NCI-H82 (cell line): ENCODE measurements at places on chromosomes 2 and 18.

DNA sequence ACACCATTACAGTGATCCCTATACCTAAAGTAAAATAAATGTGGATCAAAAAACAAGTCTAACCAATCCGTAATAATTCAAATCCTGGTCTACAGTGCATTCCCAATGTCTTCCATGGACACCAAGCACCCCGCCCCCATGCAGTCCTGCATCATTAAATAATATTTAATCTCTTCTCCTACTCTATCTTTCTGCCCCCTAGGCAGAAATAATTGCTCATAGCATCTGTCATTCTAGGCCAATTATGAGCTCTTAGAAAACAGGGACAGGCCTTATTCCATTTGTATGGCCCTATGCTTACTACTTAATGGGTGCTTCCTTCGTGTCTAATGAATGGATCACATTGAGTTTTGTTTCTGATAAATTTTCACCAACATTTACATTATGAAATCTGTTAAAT lies 66.4 kb downstream of the PAX3 start:
- peak; percentile 96 for DNase-seq

- DNase-seq: no peak
These were observed 19.3 kb upstream of the CD302 start for GRCh38 chr2:159817283-159817682.

DNA sequence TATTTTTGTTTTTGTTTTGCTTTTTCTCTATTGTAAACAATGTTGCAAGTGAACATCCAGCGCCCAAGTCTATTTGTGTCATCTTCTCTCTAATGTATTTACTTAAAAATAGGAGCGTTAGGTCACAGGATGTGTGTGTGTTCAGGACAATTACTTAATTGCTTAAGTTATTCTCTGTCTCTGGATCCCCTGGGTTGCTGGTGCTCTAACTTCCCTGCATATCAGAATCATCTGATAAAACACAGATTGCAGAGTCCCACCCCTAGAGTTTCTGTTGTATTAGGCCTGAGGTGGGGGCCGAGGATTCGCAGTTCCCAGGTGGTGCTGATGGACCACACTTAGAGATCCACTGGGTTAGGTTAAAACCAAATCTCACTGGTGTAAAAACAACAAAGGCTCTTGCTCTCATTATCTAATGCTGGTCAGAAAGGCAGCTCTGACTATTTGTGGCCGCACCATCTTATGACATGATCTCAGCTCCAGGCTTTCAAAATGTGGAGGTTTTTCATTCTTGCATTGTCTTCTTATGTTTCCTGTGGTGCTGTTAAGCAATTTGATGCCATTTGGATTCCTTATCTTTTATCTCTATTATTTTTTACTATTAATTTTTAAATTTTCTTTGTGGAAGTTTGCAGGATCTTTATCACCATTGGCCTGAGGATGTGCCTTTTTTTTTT lies 87.7 kb downstream of the CLIP4 start:
- no peak for DNase-seq

DNA sequence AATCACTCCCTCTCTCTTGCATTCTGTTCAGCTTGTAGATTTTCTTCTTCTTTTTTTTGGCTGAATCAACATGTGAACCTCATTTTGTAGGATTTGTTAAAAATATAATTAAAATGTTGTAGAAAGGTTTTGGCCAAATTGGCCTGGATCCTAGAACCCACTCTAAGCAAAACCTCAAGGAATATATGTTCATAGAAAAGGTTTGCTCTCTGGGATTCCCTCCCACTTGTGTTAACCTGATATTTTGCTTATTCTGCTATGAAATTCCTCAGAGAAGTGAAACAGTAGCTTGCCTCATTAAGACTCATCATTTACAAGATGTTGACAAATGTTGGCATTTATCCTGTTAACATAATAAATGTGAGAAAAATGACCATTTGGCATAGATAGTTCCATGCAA lies 456.7 kb downstream of the TMEM182 start:
- no peak for DNase-seq

DNA sequence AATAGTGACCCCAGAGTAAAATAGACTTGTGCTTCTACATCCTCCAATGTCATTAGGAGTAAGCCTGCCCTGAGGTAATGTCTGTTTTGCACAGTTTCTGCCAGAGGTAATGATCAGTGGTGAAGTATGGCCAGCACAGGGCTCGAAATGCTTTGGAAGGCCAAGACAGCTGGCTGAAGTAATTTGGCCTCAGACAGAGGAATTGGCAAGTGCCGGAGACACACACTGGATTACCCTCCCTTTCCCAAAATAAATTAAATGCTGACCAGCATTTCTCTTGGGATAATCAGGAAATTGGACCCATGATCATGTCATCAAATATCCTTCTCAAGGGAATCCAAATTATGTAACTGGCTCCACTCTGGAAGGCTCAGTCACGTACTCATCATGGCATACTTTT lies 379.0 kb upstream of the CHST9 start:
- no peak for DNase-seq

GRCh38 chr18:26185267-26185666 lies 41.0 kb upstream of the TAF4B start:
- DNase-seq: peak; percentile 54

DNA sequence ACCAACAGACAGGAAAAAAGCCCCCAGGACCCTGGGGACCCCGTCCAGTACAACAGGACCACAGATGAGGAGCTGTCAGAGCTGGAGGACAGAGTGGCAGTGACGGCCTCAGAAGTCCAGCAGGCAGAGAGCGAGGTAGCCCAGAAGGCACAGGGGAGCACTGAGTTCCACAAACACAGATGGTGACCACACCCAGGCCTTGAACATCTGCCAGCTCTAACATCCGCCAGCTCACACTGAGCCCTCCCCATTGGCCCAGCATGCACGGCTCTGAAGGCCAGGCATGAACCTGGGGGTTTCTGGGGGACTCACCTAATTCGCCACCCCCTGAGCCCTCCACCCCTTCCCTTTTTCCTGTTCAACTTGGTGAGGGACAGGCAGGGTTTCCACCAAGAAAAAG lies 25.6 kb upstream of the PRLH start:
- peak; percentile 20 for DNase-seq

DNA sequence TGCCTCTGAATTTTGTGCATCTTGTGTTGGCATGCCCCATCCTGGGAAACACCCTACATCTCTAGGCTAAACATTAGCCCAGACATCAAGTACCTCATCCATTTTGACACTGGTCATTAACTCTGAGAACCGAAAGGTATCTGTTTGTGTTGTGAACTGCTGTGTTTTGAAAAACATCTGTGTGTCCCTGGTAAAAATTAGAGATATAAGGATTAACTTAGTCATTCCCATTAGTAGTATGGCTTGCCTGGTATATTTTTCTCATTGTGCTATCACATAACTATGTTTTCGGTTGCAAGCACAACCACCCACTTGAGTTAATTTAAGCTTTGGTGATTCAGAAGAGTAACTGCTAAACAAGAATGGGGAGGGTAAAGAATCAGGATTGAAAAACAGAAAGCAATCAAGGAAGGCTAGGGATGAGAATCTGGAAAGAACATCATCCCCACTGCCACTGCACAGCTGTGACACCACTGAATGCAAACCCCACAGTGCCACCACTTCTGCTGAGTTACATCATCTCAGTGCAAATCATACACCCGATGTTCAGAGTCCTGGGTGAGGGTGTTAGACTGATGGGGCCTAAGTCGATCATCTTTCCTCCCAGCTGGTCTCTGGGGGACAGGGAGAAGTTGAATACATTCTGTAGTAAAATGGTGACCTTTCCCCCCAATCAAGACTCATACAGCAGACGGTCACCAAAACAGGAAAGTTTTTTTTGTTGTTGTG lies 234.0 kb downstream of the EPHA4 start:
- no peak for DNase-seq

DNA sequence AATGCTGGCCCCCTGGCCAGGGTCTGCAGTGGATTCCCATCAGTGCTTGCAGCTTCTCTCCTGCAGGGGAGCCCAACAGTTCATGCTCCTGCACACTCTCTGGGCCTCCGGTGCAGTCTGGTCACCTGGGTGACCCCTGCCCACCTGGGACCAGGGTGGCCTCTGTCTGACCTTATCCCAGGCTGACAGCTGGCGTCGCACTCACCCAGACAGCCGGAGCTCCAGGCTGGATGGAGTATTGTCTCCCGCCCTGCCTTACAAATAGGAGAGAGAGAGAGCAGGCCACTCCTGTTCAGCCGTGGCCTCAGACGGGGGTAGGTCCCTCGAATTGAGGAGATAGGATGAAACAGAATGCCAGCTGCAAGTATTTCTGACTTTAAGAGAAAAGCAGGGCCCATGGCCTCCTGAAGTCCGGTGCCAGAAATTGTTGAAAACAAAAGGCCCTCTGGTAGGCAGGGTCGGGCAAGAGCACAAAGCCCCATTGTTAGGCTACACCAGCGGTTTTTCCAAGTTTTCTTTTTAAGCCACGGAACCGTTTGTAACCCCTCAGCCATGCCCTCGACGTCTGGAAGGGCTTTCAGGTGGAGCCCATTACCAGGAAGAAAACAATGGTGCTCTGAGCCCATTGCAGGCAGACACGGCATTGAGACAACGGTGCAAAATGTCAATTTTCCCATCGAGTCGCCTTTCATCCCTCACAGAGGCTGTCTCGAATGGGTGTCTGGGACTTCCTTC lies 258.4 kb downstream of the BCL11A start:
- no peak for DNase-seq

- no peak for DNase-seq
These were observed 75.4 kb upstream of the PGAP1 start for GRCh38 chr2:197001921-197002320.
